ENCODE measurements at places on chromosomes 13 and 19.
A peak's percentile ranks its signal among the peaks of the same experiment; 100 is the strongest.

DNA sequence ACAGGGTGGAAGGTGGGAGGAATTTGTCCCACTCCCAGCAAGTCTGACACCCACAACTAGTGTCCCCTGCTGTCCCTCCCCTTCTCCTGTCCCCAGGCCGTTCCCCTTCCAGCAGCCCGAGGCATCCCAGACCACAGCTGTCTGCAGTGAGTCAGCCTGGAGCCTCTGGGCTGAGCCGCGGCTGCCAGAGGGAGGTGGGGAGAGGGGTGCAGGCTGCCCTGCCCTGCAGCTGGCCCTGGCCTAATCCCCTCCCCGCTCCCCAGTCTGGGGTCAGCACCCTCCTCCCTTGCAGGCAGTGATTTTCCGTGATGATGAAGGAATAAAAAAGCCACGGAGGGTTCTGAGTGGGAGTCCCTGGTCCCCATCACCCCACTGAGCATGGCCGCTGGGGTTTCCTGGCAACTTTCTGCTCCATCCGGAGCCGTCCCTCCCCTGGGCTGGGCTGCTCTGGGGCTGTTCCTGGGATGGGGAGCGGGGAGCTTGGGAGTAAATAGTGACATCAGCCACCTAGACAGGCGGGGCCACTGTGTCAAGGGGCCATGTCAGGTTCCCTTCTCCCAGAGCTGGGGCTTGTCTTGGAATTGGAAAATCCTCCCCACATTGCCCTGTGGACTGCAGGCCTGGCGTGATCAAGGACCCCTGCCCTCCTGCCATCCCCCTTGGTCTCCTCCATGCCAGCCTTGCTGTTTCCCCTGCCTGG lies 16.8 kb downstream of the SPC24 start:
- DNase-seq = no peak

DNA sequence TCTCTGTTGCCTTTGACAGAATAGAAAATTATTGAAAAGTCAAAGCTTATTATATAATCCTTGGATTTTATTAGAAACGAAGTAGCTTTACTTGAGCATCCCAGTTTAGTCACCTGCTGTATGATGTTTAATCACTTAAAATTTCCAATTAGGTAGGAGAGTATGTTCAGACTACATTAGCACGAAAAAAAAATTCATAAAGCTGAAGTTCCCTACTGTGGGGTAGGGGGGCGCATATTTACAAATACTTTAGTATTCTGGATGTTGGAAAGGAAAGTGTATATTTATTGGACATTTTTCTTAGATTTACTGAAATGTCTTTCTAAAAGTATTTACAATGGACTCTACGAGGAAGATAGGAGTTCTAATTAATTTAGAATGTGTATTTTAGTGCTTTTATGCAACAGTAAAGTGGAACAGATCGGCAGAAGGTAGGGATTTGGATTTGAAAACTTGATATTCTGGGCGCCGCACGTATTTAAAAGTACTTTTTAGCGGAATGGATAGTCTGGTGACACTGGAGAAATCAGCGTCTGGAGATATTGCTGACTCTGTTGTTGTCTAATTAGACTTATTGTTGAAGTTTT lies 1.9 kb downstream of the CDK8 start:
- no peak for DNase-seq

DNA sequence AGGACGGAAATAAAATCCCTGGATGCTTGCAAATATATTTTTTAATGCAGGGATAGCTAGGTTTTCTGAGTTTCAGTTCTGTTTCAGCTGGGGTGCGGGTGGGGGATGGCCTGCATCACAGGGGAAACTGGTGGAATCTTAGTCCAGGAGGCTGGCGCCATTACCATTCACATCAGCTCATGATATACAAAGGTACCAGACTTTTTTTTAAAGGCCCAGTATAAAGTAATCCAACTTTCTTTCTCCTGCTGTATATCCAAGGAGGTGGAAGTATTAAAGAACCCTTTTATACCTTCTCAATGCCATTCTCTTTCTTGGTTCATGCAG lies 343.8 kb downstream of the KCNRG start:
- no peak for DNase-seq

DNA sequence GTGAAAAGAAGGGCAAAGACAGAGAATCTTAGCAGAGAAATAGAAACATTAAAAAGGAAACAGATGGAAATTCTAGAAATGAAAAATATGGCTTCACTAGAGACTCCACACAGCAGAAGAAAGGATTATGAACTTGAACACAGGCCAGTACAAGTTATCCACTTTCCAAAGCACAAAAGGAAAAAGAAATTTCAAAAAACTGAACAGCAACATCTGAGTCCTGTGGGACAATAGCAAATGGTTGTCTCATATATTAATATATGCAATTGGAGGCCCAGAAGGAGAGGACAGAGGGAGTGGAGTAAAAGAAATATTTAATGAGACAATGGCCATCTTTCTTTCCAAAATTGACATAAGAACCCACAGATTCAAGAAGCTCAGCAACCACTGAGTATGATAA lies 141.7 kb upstream of the GJB6 start:
- DNase-seq = no peak

DNA sequence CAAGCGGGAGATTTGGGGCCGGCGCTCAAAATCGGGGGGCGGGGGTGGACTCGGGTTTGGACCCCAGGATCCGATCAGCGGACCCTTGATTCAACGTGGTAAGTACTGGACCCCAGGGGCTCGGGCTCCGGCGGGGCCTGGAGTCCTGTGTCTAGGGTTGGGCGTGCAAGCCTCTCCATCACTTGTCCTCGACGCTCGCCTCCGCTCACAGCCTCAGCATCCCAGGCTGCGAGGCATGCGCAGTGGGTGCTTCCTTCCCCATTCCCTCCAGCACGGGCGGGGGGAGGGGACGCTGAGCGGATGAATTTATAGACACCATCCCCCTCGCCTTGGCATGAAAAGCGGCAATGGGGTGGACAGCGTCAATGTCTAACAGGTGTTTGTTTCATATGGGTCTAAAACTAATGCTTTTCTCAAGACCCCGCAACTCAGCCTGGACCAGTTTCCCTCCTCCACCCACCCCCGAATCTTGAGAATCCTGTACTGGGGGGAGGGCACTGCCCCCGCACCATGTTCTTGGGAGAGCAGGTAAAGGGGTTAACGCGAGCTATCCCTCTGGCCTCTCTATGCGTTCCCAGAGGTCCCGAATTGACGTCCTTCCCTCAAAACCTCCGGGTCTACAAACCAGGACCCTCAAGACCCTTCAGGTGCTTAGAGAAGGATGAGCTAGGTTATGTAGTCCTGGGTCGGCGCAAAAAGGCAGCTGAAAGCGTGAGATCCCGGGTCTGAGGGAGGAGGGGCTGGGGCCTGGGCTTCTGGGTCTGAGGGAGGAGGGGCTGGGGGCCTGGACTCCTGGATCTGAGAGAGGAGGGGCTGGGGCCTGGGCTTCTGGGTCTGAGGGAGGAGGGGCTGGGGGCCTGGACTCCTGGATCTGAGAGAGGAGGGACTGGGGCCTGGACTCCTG lies 579 bp downstream of the CPT1C start:
- peak; percentile 85 for DNase-seq

DNA sequence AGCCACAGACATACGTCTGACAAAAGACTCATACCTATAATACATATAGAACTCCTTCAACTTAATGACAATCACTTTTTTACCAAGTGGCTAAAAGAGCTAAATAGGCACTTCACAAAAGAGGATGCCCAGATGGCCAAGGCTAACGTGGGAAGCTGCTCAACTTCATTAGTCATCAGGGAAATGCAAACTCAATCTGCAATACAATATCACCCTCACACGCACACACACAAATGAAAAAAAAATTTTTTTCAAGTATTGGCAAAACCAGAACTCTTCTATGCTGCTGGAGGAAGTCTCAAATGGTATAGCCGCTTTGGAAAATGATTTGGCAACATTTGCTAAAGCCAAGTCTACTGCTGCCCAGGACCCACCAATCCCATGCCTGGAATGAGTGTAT lies 14.6 kb upstream of the DNMT1 start:
- no peak for DNase-seq

DNA sequence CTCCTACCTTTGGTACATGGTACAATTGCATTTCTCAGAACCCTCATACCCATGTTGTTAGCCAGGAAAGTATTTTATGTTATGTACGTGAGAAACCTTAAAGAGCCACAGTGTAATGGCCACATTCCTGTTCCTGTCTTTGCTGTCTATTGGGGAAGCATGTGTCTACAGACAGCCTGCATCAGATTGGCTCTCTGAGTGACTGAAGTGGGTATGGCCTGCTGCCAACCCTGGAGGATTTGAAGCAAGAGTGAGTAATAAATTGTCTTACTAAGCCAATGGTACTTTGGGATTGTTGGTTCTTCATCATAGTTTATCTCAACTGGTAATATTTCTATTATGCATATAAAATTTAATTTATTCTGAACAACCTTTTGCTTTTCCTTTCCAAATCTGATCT lies 574.1 kb downstream of the LMO7 start:
- no peak for DNase-seq

Measured in dorsolateral prefrontal cortex (tissue), 122 donors.